ENCODE measurements at places on chromosomes 4 and X.

DNA sequence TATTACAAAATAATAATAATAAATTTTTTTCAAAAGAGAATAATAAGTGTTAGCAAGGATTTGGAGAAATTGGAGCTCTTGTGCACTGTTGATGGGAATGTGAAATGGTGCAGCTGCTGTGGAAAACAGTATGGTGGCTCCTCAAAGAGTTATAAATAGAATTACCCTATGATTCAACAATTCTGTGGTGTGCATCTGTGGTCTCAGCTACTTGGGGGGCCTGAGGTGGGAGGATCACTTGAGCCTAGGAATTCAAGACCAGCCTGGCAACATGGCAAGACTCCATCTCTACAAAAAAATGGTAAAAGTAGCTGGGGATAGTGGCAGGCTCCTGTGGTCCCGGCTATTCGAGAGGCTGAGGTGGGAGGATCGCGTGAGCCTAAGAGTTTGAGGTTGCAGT, 19.6 kb downstream of the MND1 start:
- no peak for DNase-seq

DNA sequence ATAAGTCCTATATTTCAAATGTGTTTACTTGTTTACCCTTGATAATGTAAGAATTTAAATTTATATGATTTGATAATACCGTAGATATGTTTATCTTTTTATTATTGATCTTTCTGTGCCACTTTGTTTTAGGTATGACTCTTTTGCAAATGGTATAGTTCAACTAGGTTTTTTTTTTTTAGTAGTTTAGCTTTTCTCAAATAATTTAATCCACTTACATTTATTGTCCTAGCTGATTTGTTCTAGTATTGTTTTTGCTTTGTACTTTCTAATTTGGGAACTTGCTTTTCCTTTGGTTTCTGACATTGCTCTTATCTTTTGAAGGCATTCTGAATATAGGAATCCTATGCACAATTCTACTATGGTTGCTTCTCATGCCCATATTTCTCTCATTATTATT, 98.9 kb upstream of the NAP1L5 start:
- no peak for DNase-seq

DNA sequence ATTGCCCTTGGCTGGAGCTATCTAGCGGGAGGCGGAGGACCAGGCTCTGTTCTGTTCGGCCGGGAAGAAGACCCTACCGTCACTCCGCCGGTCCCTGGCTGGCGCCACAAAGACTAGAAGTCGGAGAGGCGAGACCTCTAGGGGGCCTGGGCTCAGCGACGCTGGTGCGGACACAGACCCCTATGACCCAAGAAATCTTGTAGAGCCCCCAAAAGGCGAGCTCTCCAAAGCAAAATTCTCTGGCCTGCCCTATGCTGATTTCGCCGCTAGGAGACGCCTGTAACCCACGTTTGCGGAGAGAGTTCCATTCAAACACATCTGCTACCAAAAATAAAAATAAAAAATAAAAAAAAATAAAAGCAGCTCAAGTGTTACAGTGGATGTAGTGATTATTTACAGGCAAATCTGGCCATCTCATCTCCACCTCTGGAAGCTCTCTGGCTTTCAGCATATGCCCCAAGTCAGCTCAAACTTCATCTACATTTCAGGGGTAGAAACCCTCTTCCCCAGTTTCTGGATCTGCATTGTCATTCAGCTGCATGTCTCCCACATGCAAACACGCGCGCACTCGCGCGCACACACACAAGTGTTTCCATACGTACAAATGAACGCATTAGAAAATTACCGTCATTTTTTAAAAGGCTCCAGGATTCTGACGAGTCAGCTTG, 2.4 kb upstream of the PCDH10 start:
- peak; percentile 25 for DNase-seq

DNA sequence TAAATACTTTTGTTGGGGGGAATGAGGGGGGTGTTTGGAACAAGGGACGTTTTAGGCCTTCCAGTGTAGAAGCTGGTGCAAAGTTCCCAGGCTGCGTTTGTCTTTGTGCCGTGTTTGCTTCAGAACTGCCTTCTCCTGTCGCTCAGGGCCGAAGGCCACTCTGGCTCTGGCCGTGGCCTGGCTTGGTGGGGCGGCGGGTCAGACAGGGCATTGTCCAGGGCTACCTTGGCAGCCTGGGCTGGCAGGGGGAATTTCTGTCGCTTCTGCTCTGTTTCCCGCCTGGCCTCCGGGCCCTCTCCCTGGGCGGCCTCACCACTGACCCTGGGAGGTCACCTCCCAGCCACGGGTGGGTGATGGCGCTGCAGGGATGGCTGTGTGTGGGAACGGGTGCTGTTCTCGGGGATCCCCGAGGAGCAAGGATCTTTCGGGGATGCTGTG, 140.0 kb downstream of the COL4A6 start:
- DNase-seq = no peak

DNA sequence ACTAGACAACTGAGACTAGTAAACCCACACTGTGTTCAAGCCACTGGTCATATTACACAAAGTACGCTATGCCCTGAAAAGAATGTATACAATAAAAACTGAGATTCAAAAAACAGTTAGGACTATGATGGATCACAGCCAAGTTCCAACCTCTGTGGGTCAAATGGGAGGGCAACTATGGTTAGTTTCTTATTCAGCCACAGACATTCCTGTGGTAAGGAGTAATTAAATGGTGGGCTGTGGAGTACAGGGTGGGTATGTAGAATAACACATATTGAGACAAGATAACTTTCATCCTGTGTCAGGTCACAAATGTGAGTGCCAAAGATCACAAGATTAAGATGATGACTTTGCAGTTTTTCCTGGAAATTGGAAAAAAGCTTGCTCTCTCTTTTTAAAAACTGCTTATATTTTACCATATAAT, 167.2 kb downstream of the NPNT start:
- DNase-seq = no peak

GRCh38 chr4:138870737-138871554, 144.6 kb upstream of the NOCT start:
- DNase-seq = peak; percentile 68

GRCh38 chr4:126838941-126839679, 793.6 kb upstream of the INTU start:
- DNase-seq = no peak

- no peak for DNase-seq
These were observed 113.4 kb downstream of the DRD5 start for GRCh38 chr4:9894644-9895332.

- no peak for DNase-seq
These were observed 116.9 kb upstream of the GALNT7 start for GRCh38 chr4:173051716-173052115.

GRCh38 chrX:111340054-111340453, 69.8 kb upstream of the CAPN6 start:
- DNase-seq = no peak

DNA sequence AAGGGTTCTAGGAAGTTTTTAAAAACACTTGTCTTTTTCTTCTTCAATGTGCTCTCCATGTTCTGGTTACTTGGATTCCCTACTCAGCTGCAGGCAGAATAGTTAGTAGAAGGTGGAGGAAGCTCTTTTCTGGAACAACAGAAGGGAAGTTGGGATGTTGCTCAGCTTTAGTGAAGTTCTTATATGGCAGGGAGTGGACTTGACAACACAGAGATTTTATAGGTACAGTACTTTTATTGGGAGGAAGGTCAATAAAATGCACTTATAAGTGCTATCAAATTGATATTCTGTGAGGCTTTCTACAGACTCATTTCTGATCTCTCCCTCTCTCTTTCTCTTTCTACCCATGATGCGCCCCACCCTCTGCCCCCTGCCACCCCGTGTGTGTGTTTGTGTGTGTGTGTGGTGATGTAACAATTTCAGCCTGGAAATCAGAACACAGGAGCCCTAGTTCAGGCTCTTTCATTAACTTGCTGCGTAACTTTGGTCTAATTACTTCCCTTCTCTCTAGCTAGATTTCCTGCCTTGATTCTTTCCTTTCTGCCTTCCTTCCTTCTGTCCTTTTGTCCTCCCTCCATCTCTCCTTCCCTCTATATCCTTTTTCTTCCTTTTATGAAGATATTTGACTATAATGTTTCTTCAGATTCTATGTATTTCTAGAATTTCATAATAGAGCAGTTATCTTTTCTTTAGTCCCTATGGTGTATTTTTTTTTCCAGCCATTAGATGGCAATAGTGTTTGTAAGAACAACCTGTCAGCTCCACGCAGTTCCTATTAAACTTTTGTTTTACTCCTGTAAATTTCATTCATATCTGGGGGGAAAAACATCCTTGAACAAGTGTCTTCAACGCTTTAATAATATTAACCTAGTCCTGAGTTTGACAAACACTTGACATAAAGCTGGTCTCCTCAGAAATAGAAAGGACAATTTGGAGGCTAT, 37.1 kb downstream of the HEPH start:
- DNase-seq = peak; percentile 24

DNA sequence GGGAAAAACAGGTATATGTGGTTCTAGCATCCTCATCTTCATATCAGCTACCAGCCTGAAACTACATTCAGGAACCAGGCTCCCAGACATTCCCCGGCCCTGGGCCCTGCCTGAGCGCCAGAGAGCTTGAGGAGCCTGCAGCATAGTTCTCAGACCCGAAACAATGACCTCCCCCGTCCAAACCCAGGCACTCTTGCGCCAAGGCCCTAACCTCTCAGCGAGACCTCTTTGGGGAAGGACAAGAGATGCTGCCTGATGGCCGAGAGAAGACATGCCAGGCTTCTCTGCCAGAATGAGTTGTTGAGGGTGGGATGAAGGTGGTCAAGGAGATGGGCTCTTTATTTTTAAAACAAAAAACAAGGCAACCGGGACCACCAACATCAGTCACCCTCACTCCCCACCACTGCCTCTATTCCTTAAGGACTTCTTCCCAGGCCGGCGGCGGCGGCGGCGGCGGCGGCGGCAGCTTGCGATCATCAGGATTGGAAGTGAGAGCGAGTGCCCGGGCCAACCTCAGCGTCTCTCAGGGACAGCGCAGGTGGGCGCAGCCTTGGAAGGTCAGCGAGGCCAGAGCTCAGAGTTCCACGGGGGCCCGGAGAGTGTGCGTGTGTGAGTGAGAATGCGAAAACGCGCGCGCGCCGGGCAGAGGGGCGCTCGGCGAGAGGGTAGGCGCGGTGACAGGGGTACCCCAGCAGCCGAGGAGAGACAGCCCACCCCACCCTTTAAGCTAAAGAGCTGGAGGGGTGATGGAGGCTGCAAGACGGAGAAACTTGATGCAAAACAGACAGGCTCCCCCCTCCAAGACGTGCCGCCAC, 601 bp downstream of the INPP4B start:
- DNase-seq = no peak

GRCh38 chrX:137424679-137425078, 141.2 kb upstream of the ZIC3 start:
- no peak for DNase-seq

- DNase-seq = no peak
These were observed 41.8 kb upstream of the UGT2B15 start for GRCh38 chr4:68712207-68712606.

DNA sequence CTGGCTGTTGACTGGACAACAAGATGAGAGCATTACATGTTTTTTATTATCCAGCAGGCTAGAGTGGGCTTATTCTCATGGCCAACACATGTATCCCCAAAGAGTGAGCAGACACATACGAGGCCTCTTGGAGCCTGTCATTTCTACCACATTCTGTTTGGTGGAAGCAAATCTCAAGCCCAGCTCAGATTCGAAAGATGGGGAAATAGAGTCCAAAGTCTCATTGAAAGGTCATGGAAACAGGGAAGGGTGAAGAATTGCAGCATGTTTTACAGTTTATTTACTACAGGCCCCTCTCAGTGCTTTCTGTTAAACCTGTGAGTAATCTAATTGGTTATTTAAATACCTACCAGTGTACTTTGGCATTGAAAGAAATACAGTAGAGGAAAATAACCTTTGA, 108.6 kb downstream of the FRAS1 start:
- no peak for DNase-seq

DNA sequence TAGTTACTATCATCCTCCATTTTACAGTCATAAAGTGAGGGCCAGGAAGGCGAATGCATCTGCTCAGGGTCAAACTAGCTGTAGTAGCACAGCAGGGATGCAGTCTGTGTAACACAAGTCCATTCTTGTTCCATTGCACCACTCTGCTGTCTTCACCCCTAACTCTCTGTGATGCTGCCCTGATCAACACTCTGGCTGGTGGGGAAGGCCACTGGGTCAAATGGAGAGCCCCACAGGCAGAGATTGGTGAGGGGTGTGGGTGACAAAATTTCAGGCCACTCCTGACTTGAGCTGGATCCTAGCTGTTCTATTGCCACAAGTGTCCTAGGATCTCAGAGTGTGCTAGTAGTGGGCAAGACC, 136.5 kb downstream of the PJA1 start:
- DNase-seq = no peak

- no peak for DNase-seq
These were observed 54.6 kb upstream of the MCF2 start for GRCh38 chrX:139762400-139763183.

GRCh38 chrX:97479106-97479890, 595.6 kb downstream of the RPA4 start:
- no peak for DNase-seq

DNA sequence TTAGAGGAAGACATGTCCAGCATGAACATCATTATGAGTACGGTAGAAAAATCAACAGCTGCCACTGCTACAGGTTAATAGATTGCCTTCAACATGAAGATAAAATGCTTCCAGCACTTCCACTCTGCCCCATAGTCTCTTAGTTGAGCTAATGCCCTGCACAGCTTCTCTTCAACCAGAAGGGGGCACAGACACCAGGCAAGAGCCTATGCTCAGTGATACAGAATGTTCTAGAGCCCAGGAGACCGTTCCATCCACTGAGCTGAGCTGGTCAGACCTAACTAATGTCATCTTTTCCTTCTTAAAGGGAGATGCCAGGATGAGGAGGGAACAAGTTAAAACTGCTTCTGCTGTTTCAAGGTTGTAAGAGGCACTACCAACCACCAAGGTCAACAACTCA, 42.2 kb downstream of the SMIM10L2A start:
- peak; percentile 10 for DNase-seq

GRCh38 chr4:114052227-114052626, 72.8 kb upstream of the ARSJ start:
- no peak for DNase-seq

DNA sequence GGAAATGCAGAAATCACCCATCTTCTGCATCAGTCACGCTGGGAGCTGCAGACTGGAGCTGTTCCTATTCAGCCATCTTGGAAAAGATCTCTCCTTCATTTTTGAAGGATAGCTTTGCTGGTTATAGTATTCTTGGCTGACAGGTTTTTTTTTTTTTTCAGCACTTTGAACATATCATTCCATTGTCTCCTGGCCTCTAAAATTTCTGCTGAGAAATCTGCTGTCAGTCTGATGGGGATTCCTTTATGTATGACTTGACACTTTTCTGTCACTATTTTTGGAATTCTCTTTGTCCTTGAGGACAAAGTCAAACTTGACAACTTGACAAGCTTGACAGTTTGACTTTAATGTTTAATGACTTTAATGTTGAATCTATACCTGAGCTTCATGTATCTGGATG, 16.8 kb downstream of the HPGDS start:
- no peak for DNase-seq

GRCh38 chr4:122827879-122828601, 1.4 kb downstream of the FGF2 start:
- DNase-seq = peak; percentile 19

- DNase-seq = peak; percentile 6
These were observed 85.6 kb downstream of the SLIT2 start for GRCh38 chr4:20337261-20337664.
